ENCODE measurements at places on chromosomes 11 and 22.

DNA sequence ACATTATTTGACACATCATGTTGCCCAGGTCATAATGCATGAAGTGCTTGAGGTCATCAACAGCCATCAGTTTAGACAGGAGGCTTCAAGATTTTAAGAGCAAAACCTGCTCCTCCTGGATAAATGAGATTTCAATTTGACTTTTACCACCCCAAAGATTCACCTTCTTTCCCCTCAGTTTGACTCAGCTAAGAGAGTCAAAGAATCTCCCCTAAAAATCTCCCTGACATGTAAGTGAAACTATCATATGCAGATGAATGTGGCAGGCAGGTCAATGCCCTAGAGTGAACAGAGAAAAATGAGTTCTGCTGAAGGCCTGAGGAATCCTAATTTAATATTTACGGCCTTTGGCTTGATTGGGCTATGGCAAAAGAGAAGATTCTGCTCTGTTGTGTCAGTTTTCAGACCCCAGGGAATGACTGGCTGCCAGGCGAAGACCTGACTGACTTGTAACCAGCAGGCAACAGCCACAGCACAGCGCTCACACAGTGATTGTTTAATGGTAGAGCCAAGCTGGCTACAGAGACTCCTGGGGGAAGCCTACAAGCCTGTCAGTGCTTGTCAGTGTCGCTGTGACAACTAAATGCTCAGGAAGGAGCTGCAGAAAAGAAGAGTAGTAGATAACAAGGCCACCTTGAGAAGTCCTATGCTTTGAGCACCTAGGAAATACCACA, 491.2 kb upstream of the LRRC4C start:
- DNase-seq = no peak

DNA sequence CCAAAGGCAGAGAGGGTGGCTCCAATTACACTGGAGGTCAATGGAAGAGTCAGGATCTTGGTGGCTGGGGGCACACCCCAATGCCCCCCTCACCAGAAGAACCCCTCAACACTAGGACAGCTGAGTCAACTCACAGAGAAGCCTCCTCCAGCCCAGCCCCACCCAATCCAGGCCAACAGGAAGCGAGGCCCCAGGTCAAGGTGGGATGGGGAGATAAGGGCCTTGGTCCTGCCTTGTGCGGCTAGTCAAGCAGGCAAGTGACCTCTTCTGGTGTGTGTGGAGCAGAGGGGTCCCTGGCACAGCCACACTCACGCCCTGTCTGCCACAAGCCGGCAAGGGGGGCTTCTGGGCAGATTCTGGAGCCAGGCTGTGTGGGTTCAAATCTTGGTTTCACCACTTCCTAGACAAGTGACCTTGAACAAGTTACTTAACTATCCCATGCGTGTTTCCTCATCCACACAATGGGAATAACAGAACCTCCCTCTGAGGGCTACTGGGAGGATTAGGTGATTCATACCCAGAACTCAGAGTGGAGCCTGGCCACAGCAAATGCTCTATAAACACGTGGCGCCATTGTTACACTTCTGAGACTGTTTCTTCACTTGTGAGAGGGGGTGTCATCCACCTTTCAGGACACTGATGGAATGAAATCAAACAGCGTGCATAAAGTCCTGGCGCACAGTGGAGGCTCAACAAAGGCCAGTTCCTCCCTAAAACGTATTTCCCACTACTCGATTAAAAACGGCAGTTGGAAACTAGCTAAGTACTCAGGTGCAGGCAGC, 3.2 kb downstream of the TTLL12 start:
- peak; percentile 86 for DNase-seq

GRCh38 chr11:99822846-99823565, 802.3 kb downstream of the CNTN5 start:
- no peak for DNase-seq

DNA sequence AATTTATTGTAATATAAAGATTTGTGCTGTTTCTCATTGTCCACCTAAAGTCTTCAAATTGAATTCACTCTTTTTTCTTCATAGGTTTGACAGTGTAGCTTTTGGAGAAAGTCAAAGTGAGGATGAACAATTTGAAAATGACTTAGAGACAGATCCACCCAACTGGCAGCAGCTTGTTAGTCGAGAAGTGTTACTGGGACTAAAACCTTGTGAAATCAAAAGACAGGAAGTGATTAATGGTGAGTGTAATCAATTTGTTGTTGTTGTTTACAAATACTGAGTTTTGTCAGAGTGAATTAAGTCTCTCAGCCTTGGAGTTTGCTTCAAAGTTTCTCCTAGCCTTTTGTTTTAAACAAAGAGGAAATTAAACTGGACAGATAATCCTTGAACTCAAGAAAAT, 53.6 kb upstream of the GRIK4 start:
- no peak for DNase-seq
